ENCODE measurements at places on chromosomes 6 and 20.

GRCh38 chr6:85866370-85866730 is 223.7 kb upstream of the SYNCRIP start:
- DNase-seq, result no peak

- DNase-seq, result no peak
Measured at GRCh38 chr6:98498144-98498775, 336.1 kb upstream of the POU3F2 start.

DNA sequence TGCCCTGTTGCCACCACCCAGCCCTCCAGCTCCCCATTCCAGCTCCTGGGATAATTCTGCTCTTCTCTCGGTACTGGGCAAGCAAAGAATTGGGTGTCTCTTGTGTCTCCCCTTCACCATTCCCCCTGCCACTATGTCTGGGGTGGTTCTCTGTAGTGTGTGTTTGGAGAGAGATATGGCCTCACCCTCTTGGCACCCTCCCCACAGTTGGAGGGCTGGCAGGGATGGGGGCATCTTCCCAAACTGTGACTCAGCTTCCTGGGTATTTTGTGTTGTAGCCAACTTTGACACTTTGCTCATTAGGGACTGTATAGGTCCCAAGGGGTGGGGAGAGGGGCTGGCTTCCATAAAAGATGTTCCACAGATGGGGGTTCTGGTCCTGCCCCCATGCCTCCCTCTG is 1.7 kb downstream of the TNXB start:
- no peak for DNase-seq

GRCh38 chr6:438634-439170 is 47.1 kb downstream of the IRF4 start:
- DNase-seq, result no peak

- DNase-seq, result no peak
Measured at GRCh38 chr6:34836008-34836407, 44.1 kb downstream of the BLTP3A start.

DNA sequence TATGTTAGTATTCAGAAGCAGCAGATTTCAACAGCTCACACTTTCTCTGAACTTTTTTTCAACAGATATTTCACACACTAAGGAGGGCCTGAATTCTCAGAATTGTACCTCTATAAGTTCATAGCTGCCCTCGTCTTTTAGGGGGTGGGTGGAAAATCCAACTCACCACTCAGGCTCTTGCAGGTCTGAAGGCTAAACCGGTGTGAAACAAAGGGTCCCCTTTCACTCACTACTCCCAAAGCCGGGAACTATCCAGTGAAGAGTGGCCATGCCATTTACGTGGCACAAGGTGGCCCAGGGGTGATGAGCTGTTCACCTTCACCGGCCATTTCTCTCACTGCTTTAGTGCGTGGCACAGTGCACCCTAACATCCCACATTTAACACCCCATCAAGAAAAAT is 24.2 kb downstream of the TBC1D7 start:
- no peak for DNase-seq

DNA sequence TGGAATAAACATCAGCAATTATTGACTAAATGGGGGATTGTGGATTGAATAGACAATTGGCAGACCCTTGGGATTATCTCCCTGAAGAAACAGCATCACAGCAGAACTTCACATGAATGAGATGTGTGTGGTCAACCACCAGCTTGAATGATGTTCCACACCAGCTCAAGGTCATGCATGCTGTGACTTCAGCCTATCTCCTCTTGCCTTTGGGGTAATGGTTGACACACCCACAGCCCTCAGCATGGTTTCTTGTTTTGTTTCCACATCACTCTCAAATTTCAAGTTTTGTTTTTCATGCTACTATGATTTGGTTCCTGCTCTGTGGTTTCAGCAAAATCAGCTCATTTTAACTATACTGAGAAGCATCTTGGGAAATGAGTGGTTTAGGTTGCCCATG is 94.3 kb downstream of the PAK5 start:
- DNase-seq, result no peak

- DNase-seq, result no peak
Measured at GRCh38 chr20:46512943-46513844, at the start of gene ZNF334. Gene ZNF334, minus strand, starts transcription at chr20:46513559. Its CDS starts 1,457 bp downstream, at chr20:46512102.

DNA sequence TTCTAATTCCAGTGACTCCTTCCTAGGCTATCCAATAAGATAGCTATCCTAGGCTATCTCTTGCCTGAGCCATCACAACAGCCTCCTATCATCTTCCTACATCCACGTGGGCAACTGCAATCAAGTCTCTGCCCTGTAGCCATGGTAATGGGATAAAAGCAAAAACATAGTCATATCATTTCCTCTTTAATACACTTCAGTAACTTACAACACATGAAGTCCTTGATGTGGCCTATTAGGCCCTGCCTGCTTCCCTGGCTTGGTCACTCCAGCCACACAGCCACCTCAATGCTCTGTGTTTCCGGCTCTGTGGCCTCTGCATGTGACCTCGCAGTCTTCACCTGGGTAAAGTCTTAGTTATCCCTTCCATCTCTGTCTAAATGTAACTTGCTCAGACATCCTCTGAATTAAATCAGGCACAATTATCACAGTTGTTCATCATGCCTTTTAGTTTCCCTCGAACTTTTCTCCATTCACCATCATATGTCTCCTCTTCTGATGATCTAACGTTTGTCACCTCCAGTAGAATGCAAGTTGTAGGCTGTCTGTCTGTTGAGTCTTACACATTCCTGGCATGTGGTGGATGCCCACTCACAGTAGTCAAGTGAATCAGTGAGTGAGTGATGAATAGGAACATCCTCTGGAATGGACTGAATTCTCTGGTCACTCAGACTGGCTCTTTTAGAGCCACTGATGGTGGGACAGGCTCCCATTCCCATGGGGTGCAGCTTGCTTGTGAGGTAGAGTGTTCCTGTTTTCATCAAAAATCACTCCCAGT is 229.4 kb downstream of the TBC1D7 start:
- DNase-seq, result no peak

- no peak for DNase-seq
Measured at GRCh38 chr6:154537511-154538325, 27.2 kb upstream of the CNKSR3 start.

- no peak for DNase-seq
Measured at GRCh38 chr6:37085198-37085597, 79.7 kb downstream of the FGD2 start.

DNA sequence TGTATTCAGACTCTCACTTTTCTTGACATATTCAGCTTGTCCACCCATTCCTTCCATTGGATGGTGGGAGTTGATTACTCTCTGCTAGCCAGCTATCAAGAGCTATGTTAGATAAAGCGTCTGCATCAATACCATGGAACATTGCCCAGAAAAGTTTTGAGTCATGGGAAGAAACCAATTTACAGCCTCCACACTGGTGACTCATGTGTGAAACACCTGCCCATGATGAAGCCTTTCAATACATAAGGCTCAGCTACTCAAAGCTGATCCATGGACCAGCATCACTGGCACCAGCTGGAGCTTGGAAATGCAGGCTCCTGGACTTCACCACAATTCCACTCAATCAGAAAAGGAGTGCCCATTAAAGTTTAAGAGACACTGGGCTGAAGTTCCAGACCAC is 16.1 kb downstream of the PLA2G7 start:
- no peak for DNase-seq

- DNase-seq, result no peak
Measured at GRCh38 chr20:50996901-50997865, 25.7 kb downstream of the KCNG1 start.

GRCh38 chr20:13147071-13147963 is 73.8 kb upstream of the ISM1 start:
- no peak for DNase-seq

GRCh38 chr20:58816957-58817651 is 33.6 kb downstream of the GNAS-AS1 start:
- DNase-seq, result no peak

- DNase-seq, result no peak
Measured at GRCh38 chr20:48803176-48804053, 24.4 kb downstream of the PREX1 start.
